ENCODE measurements at places on chromosomes 3 and 15. TPM values are rescaled to one million over a fixed set of nuclear protein-coding genes. Genes with fewer than 3 reads are reported as not detected.

The SLC38A3 gene
- total RNA-seq: 0.60 TPM

The PRKCD gene
- 21.2 TPM for total RNA-seq

The RARB gene
- 2.5 TPM for total RNA-seq

The BFSP2 gene
- total RNA-seq: not detected

The ACKR2 gene
- total RNA-seq: 1.1 TPM

The PRICKLE2 gene
- 6.0 TPM for total RNA-seq

The CPEB1 gene
- 0.12 TPM for total RNA-seq

The CFAP91 gene
- total RNA-seq: not detected

The CCDC54 gene
- not detected for total RNA-seq

The SLC9A9 gene
- total RNA-seq: 14.6 TPM

The HHLA2 gene
- not detected for total RNA-seq

The SLC22A14 gene
- total RNA-seq: 0.24 TPM

The RBM6 gene
- total RNA-seq: 32.0 TPM

The POLQ gene
- total RNA-seq: 4.7 TPM

The TIGIT gene
- total RNA-seq: 0.08 TPM

The MINAR1 gene
- 0.24 TPM for total RNA-seq

The GOLGA6B gene
- not detected for total RNA-seq

The CNTN4 gene
- 0.68 TPM for total RNA-seq

The HIGD2B gene
- not detected for total RNA-seq

The GOLGA8Q gene
- not detected for total RNA-seq

The SV2B gene
- 0.28 TPM for total RNA-seq

The FAM43A gene
- 23.4 TPM for total RNA-seq

The TNNC1 gene
- total RNA-seq: 0.88 TPM
